LHCN-M2 (cell line): ENCODE measurements at places on chromosomes 1 and 21.
A peak's percentile ranks its signal among the peaks of the same experiment; 100 is the strongest.

DNA sequence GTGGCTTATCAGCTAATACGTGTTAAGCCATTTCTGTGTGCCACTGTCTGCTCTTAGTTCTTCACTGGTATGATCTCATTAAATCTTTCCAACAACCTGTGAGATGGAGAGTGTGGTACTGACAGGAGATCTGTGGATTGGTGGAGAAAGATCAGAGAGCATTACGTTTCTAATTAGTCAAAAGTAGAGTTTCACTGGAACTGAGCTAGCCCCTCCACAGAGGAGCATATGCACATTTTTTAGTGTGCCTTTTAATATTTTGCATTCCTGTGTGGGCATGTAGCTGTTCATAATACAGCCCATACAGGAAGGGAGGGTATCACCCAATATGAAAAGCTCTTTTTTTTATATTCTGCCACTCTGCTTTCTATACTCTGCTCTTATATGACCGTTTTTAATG is 31.6 kb downstream of the UTS2 start:
- DNase-seq, result no peak

GRCh38 chr1:185857442-185857841 is 123.3 kb downstream of the HMCN1 start:
- no peak for DNase-seq

DNA sequence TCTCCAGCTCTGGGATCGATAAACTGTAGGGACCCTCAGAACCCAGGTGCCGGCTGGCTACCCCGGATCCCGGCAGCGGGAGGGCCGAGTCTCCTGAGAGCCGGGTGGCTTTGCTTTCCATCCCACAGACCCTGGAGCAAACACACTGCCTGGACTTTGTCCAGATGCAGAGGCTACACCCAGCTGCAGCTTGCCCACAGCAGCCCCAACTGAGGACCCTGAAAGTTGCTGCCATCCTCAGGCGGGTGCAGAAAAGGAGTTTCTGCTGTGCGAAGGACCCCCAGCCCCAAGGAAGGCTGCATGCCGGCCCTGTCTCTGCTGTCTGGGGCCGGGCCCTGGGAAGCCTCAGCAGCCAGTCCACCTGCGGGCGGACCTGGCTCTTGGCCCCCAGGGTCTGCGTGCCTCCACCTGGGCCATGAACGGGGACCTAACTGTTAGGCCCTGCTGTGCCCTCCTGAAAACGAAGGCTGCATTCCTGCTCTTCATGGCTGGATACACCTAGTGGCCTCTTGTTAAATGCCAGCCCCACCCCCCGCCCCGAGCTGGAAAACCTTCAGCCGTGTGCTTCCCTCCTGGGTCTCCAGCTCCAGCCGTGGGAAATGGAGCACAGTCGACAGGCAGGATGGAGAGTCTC is 97.5 kb upstream of the ARHGEF16 start:
- DNase-seq, result no peak

GRCh38 chr1:62398377-62398776 is 38.5 kb upstream of the USP1 start:
- DNase-seq, result peak; percentile 77

- no peak for DNase-seq
Measured at GRCh38 chr1:107670397-107671040, 294.5 kb downstream of the VAV3 start.

- DNase-seq, result no peak
Measured at GRCh38 chr1:236657398-236657797, 28.9 kb upstream of the ACTN2 start.

GRCh38 chr1:8974551-8974950 is 28.9 kb downstream of the CA6 start:
- no peak for DNase-seq

DNA sequence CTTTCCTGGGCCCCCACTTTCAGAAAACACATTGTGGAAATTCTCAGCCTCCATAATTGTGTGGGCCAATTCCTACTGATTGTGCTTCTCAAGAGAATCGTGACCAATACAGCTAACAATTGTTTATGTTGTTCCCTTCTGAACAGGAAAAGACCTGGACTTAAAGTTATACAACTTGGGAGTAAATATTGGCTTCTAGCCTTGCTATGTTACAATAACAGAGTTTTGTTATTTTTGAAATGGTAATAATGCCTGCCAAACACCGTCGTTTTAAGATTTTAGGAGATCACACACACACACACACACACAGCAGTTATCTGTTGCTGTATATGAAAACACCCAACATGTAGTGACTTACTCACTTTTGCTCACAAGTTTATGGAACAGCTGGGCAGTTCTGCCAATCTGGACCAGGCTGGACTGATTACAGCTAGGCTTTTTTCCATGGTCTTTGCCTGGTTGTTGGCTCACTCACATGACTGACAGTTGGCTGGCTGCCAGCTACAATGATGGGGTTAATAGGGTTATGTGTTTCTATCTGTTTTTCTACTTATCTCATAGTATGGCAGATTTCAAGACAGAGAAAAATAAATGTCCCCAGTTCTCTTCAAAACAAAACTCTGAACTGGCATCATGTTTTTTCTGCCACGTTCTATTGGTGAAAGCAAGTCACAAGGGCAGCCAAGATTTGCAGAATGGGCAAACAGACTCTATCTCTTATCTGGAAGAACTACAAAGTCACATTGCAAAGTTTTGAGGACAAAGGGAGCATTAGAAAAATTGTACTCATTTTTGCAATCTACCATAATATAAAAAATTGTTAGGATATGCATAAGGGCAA is 447.5 kb downstream of the NEGR1 start:
- peak; percentile 57 for DNase-seq

GRCh38 chr1:45348966-45349677 is 8.9 kb upstream of the MUTYH start:
- DNase-seq, result no peak

DNA sequence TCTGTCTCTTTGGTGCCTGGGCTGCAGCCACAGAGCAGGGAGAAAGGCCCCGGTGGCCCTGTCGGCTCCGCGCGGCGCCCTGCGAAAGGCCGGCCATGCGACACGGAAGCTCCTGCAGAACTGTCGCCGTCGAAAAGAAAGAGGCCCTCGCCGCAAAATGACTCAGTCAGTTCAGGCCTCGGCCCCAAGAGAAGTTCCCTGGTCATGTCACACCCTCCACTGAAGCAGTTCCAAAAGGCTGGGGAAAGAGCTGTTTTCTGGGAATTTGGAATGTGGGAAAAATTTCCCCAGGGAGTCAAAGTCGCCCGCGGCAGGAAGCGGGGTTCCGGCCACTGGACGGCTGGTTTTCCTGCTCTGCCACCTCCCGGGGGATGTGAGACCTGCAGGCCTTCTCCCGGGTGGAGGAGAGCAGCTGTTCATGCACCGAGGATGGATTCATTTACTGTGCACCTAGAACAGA is 115.8 kb upstream of the ZNF678 start:
- DNase-seq, result peak; percentile 43

DNA sequence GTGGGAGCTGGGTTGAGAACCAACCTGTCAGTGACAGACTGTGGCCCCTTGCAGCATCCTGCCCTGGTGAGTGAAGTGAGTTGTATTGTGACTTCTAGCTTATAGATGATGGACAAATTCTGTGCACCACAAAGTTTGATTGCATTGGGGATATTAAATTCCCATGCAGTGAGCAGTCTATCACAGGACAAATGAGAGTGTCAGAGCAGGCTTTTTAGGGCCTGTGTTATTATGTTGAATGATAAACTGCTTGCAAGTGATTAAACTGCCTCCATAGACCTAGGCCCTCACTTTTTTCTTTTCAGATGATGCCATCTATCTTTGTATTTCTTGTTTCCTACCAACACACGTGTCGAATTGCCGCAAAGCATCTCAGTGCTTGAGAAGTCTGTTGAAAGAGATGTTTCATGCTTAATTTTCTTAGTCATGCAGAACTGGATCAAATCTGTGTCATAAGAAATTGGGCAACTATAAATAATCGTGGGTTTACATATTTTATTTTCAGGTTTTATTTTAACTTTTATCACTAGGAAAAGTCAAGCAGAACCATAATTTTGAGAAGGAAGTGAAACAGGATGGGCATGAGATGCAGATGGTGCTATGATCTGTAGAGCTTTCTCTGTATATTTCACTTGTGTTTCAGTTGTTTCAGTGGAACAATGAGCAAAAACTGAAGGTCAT is 199.2 kb downstream of the S1PR1 start:
- peak; percentile 2 for DNase-seq

DNA sequence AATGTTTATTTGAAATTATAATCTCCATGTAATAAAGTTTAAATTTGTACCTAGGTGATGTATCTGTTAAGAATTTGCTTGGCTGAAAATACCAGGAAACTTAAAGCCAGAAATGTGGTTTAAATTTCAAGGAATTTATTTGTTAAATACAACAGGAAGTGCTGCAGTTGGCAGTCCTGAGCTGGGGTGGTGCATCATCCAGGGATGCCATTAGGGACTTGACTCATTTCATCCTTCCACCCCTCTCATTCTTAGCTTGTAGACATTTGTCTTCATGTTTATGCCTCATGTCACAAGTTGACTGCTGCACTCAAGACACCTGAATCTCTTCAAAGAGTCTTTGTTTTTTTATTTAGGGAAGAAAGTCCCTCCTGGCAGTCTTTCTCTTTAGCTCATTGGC is 175.9 kb downstream of the LHX8 start:
- no peak for DNase-seq

- peak; percentile 78 for DNase-seq
Measured at GRCh38 chr1:77533660-77534305, 148.7 kb downstream of the ZZZ3 start.

DNA sequence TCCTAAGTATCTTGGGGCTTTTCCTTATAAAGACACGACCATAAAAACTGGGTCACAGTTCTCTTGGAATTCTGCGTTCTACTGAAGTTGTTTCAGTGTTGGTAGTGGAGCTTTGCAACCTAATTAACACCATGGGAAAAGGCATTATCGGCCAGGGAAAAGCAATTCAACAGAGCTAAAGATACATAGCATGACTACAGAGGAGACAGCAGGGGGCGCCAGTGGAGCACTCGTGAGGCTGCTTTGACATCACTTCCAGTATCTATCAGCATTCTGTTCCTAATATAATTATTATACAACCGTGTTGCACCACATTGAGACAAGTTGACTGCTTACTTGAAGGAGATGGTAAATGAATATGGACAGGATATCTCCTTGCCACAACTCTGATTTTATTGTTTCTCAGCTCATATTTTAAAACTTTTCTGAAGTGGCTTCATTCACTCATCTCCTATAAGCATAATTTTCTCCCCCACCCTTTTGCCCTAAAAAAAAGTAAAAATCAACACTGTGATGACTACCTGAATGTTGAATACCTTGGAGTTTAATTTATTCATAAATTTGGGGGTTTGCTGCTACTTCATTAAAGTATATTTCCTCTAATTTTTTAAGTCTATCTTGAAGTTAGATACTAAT is 39.4 kb downstream of the ZP4 start:
- DNase-seq, result peak; percentile 41

GRCh38 chr1:200473698-200474371 is 64.0 kb upstream of the ZNF281 start:
- DNase-seq, result no peak

- peak; percentile 54 for DNase-seq
Measured at GRCh38 chr1:34984435-34984792, 733 bp downstream of the TMEM35B start.

GRCh38 chr1:182441719-182442118 is 8.2 kb upstream of the RGSL1 start:
- DNase-seq, result no peak

DNA sequence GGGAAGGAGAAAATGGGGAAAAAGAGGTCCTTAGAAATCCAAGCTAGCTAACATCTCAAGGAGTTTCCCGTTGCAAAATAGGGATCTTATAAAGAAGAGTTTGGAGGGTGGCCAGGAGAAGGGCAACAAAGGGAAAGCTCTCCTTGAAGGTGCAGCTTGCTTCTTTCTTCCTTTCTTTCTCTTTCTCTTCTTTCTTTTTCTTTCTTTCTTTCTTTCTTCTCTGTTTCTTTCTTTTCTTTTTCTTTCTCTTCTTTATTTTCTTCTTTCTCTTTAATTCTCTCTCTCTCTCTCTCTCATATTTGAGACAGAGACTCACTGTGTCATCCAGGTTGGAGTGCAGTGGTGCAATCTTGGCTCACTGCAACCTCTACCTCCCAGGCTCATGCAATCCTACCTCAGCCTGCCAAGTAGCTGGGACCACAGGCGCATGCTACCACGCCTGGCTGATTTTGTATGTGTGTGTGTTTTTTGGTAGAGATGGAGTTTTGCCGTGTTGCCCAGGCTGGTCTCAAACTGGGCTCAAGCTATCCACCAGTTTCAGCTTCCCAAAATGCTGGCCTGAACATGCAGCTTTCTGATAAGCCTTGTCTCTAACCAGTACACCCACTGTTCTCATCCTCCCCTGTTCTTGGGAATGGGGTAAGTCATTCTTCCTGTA is 44.4 kb downstream of the RNF11 start:
- no peak for DNase-seq
